ENCODE measurements at places on chromosomes 2 and 18. TPM values are rescaled to one million over a fixed set of nuclear protein-coding genes. Genes with fewer than 3 reads are reported as not detected.
A peak's percentile ranks its signal among the peaks of the same experiment; 100 is the strongest.

CHST9 gene
- 1.3 TPM for polyA plus RNA-seq

RDH14 gene
- polyA plus RNA-seq: 53.9 TPM

DPP4 gene
- polyA plus RNA-seq: 0.52 TPM

RAMP1 gene
- 164 TPM for polyA plus RNA-seq

RBKS gene
- polyA plus RNA-seq: 3.4 TPM

SLC11A1 gene
- 13.8 TPM for polyA plus RNA-seq

FZD7 gene
- 8.0 TPM for polyA plus RNA-seq

RGPD5 gene
- 8.9 TPM for polyA plus RNA-seq

GRCh38 chr2:236871500-236872001 lies 214.1 kb upstream of the COPS8 start:
- peak; percentile 35 for DNase-seq

DNA sequence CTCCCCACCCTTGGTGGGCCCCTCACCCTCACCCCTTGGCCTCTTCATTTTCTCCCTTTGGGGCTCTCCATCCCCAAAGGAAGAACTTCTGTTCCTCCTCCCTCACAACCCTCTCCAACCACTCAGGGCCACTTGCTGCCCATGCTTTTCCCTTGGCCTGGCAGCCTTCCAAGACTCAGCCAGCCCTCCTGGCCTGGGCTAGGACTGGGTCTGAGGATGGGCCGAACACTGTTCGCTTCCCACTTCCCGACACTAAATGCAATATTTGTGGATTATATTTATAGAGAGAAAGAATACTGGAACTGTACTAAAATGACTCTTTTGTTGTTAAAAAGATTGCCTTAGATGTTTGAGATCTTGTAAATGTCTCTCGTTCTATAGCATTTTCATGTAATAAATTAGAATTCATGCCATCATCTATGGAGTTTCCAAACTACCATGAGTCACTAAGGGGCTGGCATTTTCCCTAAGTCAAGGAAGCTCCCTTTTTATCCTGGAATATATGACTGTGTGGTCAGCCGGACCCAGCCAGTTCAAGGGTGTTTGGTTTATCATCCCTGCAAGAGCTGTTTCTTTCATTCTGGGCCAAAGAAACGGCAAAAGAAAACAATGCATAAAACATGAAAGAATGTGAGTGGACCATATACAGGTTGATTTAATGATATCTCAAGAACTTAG lies 3.8 kb downstream of the CXCR2 start:
- no peak for DNase-seq

GRCh38 chr2:174395969-174396630 lies 570 bp downstream of the SCRN3 start:
- no peak for DNase-seq

- no peak for DNase-seq
These were observed 18.8 kb downstream of the FARSB start for GRCh38 chr2:222637067-222637466.

DNA sequence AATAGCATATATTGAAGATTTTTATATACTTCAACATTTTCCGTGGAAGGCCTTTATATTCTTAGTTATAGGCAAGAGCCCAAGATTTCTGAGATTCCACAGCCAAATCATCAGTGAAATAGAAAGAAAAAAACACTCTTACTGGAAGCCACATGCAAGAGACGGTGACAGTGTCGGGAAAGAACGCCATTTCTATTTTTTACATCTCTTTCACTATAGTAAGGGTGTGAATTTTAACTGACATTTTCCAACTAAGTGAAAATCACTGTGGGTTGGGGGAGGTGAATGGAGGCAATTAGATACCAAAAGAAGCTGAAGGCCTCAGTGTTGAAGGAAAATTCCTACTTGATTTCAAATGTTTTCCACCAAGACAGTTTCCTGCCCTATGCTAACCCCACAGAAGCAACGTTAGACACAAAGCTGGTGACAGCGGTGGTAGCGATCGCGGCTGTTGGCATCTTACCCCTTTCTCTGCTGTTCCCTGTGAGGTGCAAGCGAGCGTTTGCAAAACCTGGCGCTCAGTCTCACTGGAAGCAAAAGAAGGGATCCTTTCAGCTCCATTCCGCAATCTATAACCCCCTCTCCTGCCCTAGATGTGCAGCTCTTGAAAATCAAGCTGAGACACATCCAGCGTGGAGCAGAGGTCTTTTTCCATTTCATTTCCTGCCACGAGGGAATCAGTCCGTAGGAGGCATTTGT lies 20.0 kb downstream of the ID2 start:
- no peak for DNase-seq

DNA sequence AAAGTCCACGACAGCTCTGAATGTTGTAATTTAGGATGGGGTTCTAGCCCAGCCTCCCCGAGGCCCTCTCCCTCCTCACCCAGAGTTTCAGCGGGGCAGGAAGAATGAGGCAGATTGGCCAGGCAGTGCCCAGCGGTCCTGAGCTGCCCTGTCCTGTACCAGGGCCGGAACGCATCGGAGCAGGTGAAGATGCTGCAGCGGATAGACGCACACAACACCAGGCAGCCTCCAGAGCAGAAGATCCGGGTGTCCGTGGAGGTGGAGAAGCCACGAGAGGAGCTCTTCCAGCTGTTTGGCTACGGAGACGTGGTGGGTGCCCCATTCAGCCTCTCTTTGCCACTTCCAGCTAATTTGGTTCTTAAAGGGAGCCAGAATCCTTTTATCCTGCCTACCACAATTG lies 10.8 kb downstream of the KHK start:
- DNase-seq: no peak

GRCh38 chr2:119713819-119714490 lies 35.0 kb downstream of the TMEM177 start:
- no peak for DNase-seq

GRCh38 chr2:105595536-105595935 lies 149.2 kb upstream of the NCK2 start:
- no peak for DNase-seq

GRCh38 chr2:217877866-217878265 lies 124.9 kb downstream of the TNS1 start:
- DNase-seq: peak; percentile 49

- no peak for DNase-seq
These were observed 83.4 kb downstream of the XDH start for GRCh38 chr2:31331156-31331555.

- no peak for DNase-seq
These were observed 25.4 kb upstream of the MRPL19 start for GRCh38 chr2:75621228-75621627.

- no peak for DNase-seq
These were observed 23.8 kb upstream of the HNRNPA3 start for GRCh38 chr2:177188482-177189469.

DNA sequence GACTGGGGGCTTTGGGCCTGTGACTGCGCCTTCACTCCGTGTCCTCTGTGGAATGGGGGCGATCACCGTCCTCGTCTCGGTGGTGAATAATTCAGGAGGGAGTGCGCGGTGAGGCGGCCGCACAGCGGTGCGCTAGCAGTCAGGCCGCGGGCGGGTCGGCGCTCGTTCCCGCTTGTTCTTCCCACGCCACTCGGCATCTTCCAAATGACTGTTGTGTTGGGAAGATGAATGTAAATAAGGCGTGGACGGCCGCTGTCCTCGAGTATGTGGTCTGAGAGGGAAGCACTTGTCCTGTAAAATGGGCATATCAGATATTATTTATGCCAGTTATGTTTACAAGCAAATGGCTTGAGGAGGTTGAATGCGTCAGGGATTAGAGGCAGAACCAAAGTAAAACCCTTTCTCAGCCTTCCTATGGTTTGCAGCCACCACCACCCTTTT lies 608 bp upstream of the VPS4B start:
- no peak for DNase-seq

DNA sequence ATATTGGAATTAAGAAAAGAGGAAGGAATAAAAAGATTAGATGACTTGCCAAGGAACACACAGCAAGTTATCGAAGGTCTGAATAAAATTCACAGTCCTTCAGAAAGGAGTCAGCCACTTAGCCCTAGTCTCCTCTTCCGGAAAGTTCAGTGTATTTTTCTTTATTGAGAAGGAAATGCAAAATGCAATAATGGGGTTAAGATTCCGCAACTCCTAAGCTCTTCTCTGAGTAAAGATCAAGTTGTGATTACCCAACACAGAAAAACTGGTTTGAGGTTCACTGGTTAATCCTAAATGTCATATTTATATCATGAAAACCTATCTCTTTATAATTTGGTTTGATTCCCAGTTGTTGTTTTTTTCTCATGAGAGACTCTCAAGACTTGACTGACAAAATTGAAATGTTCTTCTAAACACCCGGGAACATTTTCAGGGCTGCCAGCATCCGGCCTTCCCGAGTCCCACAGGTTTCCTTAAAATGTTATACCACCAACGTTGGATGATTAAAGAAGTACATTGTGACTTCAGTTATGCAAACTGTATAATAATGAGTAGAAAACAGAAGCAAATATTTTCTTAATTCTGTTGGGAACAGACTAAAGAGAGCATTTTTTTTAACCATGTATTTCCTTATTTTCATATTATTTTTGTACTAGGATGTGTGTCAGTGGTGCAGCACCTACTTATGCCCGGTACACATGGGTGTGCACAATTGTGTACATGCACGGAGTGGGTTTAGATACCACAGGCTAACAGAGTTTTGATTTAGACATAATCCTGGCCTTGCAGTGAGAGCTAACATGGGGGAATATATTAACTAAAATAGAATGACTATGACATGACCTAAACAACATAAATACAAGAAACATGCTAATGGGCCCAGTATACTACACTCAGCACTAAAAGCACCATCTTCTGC lies 100.2 kb downstream of the STK39 start:
- DNase-seq: no peak

DNA sequence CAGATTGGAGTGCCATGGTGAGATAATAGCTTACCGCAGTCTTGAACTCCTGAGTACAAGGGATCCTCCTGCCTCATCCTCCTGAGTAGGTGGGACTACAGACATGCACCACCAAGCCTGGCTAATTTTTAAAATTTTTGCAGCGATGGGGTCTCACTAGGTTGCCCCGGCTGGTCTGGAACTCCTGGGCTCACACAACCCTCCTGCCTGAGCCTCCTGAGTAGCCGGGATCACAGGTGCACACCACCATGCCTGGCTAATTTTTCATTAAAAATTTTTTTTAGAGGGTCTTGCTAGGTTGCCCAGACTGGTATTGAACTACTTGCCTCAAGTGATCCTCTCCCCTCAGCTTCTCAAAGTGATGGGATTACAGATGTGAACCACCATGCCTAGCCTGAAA lies 27.8 kb downstream of the RAB31 start:
- DNase-seq: no peak

GRCh38 chr2:108895188-108895587 lies 93.8 kb downstream of the EDAR start:
- no peak for DNase-seq

DNA sequence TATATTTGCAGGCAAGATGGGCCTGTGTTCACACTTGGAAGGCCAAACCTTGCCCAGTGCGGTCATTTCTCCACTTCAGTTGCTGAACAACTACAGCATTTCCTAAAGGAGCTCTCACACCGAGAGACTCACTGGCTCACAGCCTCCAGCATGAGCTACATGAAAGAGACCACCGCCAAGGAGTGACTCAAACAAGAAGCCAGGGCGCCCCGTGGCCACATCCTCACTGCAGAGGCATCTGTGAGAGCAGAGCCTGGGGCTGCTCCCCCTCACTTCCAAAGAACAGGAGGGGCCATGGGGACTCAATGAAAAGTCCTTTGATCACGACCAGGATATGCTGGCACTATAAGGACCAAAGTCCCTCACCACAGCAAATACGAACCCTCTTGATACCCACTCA lies 50.0 kb downstream of the TMEM163 start:
- no peak for DNase-seq

DNA sequence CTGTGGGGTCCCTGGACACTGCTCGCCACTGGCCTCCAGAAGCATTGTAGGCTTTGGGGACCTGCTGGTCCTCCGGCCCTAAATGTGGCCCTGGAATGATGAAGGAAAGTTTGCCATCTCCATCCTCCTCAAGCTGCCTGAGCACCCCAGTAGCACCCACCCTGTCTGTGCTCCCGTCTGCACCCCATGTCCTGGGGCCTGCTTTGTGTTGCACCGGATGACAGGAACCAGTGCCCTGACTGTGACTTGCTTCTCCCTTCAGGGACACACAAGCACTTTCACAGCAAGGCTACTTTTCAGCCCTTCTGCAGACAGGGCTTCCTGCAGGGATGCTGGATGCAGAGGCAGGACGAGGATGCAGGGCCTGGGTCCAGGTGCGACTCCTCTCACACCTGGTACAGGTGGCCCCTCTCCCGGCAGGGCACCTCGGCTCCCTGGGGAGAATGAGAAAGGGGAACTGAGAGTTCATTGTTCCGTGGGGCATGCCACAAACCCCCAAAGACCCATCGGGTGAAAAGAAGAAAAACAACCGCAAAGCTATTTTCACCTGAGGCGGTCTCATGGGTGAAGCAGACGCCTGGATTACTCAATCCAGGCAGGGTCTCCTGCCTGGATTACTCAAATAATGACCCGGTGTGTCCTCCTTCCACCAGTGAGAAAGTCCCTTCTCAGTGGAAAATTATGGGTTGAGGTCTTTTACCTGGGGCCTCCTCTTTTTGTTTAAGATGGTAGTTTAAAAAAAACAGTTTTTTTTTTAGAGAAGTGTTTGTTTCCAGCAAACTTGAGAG lies 74.9 kb downstream of the LONRF2 start:
- no peak for DNase-seq

DNA sequence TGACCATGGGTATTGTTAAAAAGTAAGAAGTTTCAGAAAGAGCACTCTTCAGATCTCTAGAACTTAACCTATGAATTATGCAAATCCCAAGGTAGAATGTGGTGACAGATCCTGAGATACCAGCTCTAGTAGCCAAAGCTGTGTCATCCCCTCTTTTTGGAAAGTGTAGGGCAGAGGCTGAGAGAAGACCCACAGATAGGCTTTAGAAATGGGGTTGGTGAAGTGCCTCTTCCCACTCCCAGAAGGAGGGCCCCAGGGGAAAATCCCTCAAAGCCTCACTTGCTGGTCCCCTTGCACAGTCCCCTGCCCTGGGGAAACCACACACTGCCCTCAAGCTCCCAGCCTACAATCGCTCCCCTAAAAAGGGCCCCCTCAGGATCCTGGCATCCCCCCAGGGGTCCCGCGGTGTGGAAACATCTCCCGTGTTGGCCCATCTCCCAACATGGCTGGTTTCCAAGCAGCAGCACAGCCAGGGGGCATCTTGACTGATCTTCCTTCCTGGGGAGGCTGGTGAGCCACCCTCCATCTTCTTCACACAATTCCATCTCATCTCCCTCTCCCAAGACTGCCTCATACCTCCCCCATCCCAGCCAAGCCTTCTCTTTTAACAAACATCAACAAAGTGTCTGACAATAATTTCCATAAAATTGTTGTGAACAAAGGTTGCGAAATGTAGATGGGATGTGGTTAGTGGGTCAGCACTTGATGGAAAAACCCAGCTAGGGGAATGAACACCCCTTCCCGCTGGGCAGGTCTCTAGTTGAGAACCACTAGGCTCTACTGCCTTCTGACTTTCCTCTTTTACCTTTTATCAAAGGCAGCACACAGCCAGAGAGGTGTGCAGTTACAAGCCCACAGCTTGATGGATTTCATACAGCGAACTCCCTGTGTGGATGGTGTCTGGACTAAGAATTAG lies 25.1 kb downstream of the MAL start:
- DNase-seq: no peak

DNA sequence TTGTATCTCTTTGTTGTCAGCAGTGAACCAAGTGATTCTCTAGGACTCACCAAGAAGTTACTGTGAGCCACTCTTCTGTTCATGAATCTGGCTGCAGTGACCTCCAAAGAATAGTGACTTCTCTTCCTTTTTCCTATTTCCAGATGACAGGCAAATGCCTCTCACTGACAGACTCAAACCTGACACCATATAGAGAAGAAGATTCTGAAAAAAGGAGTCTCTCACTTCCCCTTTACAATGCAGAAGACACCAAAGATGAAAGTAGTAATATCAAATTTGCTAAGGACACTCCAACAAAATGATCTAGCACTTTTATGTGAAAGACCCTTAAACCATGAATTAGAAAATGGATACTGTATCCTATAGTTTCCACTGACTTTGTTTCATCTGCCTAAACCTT lies 44.4 kb upstream of the SETBP1 start:
- DNase-seq: no peak

Measured in right cardiac atrium (tissue), 5 donors.